NCI-H187 treated with DMSO at 0.1 percent for 48 hours (cell line): ENCODE measurements at places on chromosomes 5 and 9.

DNA sequence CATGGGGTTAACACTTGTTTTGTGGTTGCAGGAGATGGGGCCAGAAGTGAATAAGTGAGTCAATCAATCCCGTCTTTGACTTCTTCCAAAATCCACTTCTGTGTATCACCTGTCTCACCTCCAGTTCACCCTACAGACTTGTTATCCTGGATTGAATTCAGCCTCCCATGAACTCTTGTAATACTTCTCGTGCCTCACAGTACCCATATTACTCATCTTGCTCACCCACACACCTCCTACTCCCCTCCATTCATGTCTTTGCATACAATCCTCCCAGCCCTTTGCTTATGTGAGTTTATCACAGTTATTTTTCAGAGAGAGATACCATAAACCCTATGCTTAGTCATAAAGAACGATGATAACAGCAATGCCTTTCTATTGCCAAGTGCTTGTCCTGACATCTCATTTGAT, 52.9 kb upstream of the PAPPA start:
- DNase-seq: no peak

- DNase-seq: no peak
These were observed 298.3 kb downstream of the CDK5RAP2 start for GRCh38 chr9:120281665-120282064.

GRCh38 chr9:25461416-25461815, 216.8 kb downstream of the TUSC1 start:
- DNase-seq: no peak

DNA sequence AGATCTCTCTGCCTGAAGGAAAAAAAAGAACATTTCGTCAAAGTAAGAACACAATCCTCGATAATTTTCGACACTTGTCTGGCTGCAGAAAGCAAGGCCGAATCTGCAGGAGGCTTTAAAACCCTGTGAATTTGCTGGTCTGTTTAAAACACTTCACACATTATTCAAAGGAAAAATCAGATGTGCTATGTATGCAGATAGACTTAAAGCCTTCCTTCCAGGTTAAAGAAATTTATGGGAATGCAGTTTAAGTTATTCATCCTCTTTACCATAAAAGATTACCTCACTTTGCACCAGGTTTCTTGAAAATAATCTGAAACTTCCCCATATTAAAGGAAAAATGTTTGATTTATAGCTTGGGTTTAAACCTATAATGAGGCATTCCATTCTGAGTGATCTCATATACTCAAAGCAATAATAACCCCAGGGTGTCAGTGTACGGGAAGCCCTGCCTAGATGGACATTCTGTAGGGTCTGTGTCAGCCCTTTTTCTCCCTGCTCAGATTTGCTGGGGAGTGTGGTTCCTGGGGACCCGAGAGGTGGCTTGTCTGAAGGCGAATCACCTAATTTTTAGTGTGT, 323.5 kb upstream of the SLC24A2 start:
- DNase-seq: no peak

DNA sequence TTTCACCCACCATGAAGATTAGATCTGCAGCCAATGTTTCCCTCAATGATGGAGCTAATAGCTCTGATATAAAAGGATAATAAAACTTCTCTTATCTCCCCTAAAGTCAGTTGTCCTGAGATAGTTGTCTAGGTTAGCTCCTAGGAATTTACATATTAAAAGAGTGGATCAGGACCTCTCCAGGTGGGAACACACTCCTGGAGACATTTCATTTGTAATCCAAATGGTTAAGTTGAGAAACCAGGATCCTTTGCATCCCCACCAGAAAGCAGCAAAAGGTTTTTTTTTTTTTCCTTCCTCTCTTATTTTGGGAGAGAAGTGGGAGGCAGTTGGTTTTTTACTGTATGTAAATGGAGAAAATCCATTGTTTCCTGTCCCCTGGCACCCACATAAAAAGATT, 182.5 kb upstream of the FBXL17 start:
- no peak for DNase-seq
